ENCODE measurements at places on chromosomes 12 and 14.

DNA sequence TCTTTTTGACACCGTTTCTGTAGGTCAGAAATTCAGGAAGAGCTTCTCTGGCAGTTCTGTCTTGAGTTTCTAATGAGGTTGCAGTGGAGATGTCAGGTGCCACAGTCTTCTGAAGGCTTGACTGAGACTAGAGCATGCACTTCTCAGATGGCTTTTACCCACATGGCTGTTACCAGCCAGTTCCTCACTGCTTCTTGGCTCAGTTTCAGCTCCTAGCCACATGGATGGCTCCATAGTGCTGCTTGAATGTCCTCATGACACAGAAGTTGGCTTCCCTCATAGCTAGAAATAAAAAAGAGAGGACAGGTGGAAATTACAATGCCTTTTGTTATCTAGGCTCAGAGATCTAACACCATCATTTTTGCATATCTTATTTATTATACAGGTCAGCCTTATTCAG, 38.1 kb upstream of the SLC2A13 start:
- no peak for DNase-seq

GRCh38 chr12:5587711-5588121, 155.8 kb downstream of the NTF3 start:
- DNase-seq, result peak; percentile 54

GRCh38 chr14:20597108-20597507, 5.9 kb upstream of the RNASE12 start:
- no peak for DNase-seq

GRCh38 chr12:508145-508544, 48.4 kb downstream of the B4GALNT3 start:
- no peak for DNase-seq

DNA sequence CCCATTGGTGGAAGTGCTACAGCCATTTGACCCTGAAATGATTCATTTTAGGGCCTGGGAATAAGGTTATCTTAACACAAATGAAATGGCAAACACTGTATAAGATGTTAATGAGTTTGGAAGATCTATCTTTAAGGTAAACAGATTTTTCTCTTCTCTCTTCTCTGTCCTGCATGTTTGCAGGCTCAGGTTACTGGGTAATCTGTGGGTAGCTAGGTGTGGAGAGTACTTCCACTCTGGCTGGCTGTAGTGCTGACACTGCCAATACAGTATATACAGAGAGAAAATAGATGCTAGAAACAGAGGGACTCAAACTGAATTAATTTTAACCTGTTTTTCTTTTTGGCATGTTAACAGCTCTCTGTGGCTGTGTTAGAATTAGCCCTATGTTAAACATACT, 84.6 kb downstream of the SLC38A6 start:
- no peak for DNase-seq

DNA sequence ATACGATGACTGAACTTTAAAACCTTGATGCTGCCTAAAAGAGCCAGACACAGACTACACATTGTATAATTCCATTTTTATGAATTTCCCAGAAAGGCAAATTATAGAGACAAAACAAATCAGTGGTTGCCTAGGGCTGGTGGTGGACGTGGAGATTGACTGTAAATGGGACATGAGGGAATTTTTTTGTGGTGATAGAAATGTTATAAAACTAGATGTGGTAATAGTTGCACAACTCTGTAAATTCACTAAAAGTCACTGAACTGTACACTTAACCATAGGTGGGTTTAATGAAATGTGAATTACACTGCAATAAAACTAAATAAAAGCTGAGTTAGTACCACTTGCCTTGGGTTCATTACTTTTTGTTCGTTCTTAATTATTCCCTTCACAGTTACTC, 72.1 kb downstream of the PLEKHA5 start:
- no peak for DNase-seq
